Fibroblast of skin of left quadriceps (primary cell): ENCODE measurements at places on chromosomes 7 and 10.

GRCh38 chr7:155090684-155091083, 20.6 kb downstream of the HTR5A start:
- DNase-seq = no peak

DNA sequence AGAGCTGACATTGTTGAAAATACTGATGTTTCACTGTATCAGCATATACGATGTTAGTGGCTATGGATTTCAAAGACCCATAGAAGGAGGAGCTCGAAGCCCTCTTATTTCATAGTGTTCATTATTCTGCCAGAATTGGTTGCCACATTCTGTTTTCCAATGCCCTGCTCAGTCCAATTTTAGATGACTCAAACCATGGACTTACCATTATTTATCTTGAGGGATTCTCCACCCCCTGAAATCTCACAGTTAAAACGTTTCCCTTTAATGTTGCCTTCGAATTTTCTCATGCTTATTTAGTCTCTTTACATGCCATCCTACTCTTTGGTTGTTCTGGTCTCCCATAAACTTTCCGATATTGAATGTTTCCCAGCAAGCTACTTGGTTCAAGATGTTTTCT, 264.5 kb downstream of the HDAC9 start:
- no peak for DNase-seq

DNA sequence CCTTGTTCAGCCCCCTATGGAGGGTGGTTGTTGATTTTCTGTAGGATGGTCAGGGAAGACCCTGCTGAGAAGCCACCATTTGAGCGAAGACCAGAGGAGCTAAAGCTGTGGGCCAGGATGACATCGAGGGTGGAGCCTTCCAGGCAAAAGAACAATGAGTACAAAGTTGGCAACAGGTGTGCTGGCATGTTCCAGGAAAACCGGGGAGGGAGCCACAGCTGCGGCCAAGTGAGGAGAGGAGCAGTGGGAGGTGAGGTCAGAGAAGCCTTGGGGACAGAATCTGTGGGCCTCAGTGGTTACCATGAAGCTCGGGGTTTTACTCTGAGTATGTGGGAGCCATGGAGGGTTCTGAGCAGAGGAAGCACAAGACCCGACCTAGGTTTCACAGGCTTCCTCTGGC, 75.6 kb upstream of the ZNF479 start:
- no peak for DNase-seq

DNA sequence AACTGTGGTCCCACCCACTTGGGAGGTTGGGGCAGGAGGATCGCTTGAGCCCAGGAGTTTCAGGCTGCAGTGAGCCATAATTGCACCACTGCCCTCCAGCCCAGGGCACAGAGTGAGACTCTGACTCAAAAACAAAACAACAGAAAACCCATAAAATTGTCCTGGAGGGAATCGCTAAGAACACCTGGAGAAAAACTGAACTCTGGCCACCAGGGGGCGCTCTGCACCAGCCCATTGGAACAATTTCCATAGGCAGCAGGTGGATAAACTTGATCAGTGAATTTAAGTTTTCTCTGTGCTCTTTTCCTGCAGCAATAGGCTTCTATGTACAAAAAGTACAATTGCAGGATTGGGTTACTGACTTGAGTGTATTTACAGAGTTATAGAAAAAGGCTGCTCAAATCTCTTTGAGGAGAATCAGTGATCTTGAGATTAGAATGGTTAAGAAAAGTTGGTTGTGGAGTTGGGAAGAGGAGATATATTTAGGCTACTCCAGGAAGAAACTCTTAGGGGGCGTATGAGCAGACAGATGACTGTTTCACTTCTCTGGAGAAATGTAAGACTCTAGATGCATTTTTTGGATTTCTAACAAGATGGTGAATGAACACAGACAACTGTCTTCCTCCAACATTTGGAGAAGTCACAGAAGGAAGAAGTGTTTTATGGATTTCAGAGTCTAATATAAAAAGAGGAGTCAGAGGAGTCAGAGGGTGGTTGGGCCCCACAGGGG, 274.9 kb upstream of the GALNT17 start:
- DNase-seq = peak; percentile 21

DNA sequence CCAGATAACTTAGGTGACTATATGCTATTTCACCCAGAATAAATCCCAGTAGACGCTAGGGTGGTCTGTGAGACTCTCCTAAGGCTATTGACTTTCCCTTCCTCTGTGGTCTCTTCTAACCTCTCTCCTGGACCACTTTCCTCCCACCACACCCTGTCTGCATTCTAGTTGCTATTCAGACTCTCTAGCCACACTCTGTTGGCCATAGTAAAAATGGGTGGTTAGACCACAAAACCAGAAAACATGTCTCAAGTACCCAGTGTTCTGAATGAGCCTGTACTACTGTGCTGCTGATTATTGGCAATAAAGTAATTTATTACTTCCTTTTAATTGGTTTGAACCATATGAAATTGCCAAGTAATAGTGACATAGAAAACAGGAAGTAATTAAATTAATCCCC, 240.8 kb downstream of the KIF20B start:
- DNase-seq = no peak

DNA sequence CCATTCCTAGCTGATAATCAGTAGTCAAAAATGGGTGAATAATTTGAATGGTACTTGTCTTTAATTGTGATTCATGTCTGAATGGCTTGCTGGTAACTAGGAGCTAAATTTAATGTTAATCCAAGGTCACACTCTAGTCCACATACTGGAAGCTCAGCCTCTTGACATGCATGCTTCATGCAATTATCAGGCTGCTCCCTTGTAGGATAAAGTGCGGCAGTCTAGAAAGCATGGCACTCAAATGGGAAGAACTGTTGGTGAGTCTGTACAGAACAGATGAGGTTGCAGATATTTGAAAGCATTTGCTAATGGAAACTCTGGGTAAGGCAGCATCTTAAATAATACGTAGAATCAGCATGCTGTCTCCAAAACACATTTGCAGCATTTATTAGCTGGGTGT, 499.4 kb downstream of the AUTS2 start:
- no peak for DNase-seq

GRCh38 chr10:121428867-121429266, 169.4 kb downstream of the FGFR2 start:
- DNase-seq = no peak

DNA sequence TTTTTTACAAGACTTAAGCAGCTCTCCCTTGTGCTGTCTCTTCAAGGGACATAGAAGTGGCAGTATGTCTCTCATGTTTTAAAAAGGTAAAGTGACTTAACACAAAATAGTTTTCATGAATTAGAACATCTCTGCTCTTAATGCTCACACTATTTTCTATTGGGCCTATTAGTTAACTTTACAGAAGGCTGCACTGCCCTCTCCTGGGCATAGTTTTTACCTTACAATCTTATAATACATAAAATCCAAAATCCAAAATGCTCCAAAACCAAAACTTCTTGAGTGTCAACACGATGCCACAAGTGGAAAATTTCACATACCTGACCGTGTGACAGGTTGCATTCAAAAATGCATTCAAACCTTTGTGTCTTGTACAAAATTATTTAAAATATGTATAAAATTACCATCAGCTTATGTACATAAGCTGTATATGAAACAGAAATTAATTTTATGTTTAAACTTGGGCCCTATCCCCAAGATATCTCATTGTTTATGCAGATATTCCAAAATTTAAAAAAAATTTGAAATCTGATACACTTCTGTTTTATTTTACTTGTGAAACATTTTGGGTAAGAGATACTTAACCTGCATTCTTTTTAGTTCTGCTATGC, 25.8 kb downstream of the TES start:
- no peak for DNase-seq

DNA sequence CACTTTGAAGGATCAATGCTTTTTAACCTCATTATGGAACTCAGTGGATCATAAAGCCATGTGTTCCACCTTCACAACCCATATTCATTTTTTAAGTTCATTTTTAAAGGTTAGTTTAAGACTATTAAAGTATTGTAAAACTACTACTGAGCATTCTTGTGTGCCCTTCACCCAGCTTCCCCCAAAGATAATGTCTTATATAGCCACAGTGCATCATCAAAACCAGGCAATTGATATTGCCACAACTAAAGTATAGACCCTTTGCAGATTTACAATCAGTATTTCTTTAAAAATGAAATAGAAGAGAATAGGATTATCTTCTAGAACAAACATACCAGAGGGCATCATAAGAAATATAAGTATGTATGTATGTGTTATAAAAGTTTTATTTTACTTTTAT, 597.1 kb downstream of the CCSER2 start:
- DNase-seq = no peak

- no peak for DNase-seq
Observed at GRCh38 chr7:140033036-140033435, 29.7 kb downstream of the PARP12 start.

DNA sequence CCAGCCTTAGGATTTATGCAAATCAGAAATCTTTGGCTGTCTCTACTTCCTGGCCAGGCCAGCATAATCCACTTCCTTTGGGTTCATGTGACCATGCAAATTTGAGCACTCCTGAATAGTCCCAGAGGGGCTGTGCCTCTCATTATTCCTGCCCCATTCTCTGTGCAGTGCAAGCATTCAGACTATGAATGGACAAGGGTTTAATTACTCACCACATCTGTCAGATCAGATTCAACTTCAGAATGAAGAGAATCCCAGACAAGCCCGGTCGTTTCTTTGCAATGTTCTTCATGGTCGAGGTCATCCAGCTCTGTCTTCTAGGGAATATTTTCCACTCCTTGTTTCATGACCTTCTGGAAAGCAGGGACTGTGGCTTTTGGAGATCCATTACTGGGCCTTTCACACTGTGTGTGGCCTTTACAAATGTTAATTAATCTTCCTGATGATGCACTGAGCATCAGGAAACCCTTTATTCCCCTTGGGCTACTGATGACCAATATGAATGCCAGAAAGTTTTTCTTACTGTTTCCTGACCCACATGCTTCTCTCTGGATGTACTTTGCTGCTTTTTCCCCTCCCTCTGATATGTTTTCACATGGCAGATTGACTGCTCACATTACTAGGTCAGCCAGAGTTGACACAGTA, 217.6 kb upstream of the TCF7L2 start:
- no peak for DNase-seq

- DNase-seq = no peak
Observed at GRCh38 chr10:59283456-59284091, 78.8 kb downstream of the FAM13C start.

DNA sequence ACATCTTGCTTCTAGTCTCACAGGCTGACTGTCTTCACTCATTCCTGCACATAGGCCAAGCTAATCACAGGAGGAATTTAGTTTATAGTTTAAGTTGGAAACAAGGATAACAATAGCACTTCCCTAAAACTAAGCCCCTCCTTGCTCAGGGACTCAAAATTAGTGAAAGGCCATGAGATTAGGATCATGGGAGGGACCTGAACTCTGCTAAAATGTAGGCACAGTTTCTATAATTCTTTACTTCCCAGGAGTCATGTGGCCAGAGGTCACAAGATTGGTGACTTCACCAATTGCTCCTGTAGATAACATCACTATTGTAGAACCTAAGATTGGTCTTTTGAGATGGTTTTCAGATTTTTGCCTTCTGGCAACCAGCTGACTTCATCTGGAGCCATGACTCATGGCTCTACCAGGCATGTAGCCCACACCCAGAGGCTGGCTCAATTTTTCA, 14.8 kb upstream of the UPP1 start:
- DNase-seq = no peak

- DNase-seq = peak; percentile 22
Observed at GRCh38 chr7:8190119-8190895, 71.7 kb downstream of the ICA1 start.

GRCh38 chr7:80106498-80107113, 28.0 kb upstream of the GNAI1 start:
- no peak for DNase-seq

GRCh38 chr7:49099587-49100326, 175.4 kb downstream of the CDC14C start:
- DNase-seq = no peak
